ENCODE measurements at places on chromosomes 13 and 19.

- peak; percentile 87 for DNase-seq
Measured at GRCh38 chr13:87671031-87671752, at the start of gene SLITRK5. SLITRK5 (plus strand) TSS chr13:87671371; CDS start chr13:87675389, 4,018 bp downstream.

- DNase-seq = no peak
Measured at GRCh38 chr19:39021063-39021462, 11.3 kb downstream of the FBXO27 start.

DNA sequence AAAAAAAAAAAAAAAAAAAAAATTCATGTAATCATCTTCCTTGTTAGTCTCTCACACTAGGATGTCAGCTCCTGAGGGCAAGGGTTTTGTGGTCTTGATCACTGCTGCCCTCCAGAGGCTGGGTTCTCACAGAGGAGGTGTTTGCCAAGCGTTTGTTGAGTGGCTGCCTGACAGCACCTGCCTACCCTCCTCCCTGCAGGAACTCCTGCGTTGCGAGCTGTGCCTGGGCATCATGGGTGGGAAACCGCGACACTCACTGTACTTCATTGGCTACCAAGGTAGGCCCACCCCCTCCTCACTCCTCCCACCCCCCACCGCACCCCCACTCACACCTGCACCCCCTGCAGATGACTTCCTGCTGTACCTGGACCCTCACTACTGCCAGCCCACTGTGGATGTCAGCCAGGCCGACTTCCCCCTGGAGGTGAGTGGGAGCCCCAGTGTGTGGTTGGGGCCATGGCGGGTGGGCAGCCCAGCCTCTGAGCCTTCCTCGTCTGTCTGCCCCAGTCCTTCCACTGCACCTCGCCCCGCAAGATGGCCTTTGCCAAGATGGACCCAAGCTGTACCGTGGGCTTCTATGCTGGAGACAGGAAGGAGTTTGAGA, 8.1 kb downstream of the ATG4D start:
- DNase-seq = peak; percentile 67

DNA sequence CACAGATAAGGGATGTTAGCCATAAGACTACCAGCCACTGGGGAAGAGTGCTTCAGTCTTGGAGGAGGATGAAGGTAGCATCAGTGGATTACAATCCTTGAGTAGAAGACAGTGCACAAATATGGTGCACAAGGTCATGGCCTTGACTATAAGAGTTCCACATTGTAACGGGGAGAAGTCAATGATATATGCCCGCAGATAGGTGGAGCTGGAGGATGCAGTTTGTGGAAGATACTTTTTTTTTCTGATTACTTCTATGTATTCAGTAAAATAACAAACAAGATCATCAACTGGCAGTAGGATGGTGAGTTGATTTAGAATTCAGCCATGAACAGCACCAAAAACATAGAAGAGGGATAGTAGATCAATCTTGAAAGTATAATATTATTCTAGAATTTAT, 926.8 kb upstream of the MIR17HG start:
- DNase-seq = no peak

DNA sequence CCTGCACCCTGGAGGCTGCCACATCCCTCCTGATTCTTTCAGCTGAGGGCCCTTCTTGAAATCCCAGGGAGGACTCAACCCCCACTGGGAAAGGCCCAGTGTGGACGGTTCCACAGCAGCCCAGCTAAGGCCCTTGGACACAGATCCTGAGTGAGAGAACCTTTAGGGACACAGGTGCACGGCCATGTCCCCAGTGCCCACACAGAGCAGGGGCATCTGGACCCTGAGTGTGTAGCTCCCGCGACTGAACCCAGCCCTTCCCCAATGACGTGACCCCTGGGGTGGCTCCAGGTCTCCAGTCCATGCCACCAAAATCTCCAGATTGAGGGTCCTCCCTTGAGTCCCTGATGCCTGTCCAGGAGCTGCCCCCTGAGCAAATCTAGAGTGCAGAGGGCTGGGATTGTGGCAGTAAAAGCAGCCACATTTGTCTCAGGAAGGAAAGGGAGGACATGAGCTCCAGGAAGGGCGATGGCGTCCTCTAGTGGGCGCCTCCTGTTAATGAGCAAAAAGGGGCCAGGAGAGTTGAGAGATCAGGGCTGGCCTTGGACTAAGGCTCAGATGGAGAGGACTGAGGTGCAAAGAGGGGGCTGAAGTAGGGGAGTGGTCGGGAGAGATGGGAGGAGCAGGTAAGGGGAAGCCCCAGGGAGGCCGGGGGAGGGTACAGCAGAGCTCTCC, 6.9 kb upstream of the CEACAM5 start:
- DNase-seq = peak; percentile 33

GRCh38 chr19:45500918-45501729, 2.9 kb downstream of the PPM1N start:
- DNase-seq = no peak

- no peak for DNase-seq
Measured at GRCh38 chr19:11663181-11663591, 65.9 kb downstream of the ZNF627 start.

DNA sequence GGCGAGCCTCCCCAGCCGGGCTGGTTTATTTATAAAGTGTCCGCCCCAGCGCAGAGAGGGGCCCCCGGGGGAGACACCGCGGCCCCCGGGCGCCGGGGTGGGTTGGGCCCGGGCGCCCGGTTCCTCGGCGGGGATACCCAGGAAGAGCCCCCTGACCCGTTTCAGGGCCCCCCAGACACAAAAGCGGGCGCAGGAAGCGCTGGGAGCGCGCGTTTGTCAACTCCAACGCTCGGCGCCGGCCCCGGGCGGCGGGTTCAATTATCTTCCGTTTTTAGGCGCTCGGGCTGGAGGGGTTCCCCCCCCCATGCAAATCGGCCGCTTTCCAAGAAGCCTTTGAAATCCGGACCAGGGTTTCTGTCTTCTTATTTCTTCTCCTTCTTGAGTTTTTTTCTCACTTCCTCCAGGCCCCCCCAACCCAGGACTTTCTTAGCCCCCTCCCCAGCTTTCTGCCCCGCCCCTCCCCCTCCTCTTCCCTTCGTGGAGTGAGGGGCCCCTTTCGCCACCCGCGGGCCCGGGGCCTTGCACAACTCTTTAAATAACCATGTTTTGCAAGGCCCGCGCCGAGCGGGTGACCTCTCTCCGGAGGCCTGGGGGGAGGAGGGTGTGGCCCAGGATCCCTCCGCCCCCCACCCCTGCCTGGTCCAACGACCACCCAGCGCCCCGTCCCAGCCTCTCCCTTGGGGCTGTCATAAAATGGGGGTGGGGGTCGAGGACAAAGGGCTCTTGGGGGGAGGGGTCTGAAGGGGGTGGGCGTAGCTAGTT, 935 bp downstream of the ARID3A start:
- peak; percentile 81 for DNase-seq

DNA sequence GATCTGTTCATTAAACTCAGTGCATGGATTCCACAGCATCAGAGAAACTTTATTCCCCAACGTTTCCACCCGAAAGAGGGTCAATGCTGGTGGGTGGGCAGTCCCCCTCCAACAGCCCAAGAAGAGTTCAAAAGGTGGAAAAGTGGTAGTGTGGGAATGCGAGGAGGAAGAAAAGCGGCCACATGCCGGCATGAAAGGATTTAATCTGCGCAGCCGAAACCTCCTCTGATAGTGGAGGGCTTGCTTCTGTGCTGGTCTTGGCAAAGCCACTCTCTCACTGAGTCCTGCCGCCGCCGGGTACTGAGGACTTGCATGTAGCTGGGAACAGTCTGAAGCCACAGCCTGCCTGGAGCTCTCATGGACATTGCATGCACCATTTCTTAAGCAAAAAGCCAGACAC, 136.2 kb upstream of the ZNF536 start:
- DNase-seq = no peak

DNA sequence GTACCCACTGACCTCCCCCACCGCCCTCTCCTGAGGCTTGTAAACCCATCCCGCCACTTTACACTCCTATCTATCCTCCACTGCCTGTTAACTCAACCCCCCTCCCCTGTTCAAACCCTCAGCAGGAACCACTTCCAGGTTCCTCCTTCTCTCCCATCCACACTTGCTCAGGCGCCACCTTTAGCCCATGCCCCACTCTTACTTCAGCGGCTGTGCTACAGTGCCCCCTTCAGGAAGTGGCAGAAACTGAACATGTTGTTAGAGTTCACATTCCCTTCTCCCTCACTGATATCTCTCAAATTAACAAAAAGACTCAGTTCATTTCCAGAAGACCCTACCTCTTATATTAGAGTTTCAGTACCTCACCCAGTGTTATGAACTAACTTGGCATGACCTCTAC, 49.4 kb downstream of the ZNF91 start:
- DNase-seq = no peak

GRCh38 chr19:48635966-48636858, 967 bp downstream of the DBP start:
- DNase-seq = peak; percentile 37

DNA sequence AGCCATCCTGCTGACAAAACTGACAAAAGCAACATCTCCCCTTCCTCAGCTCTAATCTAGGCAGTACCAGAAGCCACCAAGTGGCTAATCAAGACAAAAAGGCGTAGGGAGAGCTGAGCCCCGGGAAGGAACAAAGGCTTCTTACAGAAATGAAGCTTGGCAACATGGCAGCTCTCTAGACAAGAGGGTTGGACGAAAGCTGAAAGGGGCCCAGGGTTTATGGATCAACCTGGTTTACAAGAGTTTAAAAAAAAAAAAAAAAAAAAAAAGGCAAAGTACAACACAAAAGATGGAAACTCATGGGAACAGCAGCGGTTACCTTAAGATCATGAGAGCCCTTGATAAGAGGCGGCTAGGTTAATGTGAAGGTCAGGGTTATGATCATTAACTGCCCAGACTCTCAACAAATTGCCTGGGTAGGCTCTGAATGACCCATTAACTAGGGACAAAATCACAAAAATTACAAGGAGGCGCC, 14.0 kb downstream of the ZC3H4 start:
- no peak for DNase-seq

GRCh38 chr19:18886972-18887371, 9.0 kb downstream of the CERS1 start:
- no peak for DNase-seq

- DNase-seq = no peak
Measured at GRCh38 chr19:11180346-11180745, 17.0 kb downstream of the KANK2 start.

- DNase-seq = no peak
Measured at GRCh38 chr13:31175847-31176532, 14.3 kb upstream of the HSPH1 start.

DNA sequence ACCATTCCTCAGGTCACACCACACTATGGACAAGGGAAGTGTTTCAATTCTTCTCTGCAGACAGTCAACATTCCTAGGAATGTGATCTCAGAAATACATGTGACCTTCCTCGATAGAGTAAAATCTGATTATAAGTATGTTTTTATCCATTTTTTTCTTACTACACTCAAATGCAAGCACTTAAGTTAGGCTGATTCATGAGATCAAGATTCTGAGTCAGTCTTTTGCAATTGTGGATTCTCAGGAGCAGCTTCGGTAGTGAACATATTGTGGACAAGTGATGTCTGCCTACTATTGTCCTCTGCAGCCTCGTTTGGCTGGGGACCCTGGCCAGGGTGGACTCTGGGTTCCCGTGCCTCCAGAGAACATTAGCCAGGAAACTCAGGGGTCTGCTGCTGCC, 3.2 kb downstream of the SERPINE3 start:
- DNase-seq = no peak

DNA sequence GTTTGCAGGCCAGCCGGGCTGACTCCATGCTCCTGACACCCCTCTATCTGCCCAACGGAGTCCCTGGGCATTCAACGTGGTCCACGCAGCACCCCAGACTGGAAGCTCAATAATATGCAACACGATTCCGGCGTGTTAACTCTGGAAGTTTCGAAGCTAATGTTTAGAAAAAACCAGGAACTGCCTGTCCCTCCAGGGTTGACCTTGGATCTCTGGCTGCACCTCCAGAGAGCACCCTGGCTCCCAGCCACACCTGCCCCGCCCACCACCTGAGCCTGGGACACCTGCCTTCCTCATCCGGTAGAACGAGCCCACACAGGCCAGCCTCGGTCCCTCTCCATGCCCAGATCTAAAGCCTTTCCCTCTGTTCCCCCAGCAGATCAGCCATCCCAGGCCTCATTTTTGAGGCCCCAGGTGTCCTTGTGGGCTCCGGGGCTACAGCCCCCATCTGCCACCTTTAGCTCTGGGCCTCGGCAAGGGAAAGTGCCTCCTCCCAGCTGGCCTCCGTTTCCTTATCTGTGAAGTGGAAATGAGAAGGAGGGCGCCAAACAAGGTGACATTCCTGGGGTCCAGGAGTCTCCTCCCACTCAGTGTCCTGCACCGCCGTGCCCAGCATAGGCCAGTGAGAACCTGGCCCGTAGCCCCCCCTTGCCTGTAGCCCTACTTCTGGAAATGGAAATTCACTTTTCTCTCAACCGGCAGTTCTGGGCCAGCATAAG, 38.7 kb downstream of the KLF2 start:
- DNase-seq = no peak

DNA sequence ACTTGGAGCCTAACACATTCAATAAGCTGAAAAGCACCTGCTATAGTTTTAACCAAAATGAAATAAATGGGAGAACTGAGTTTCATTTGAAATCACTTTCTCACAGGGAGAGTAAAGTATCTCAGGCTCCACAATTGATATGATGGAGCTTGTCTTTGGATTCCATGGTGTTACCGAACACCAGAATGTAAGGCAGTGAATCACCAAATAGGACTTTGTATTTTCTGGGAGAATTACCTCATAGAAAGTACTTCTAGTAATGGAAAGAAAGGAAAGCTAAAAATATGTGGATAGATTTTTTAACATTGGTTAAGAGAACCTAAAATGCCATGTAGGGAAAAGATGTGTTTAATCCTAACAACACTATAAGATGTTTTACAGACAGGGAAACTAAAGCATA, 123.6 kb downstream of the NALCN start:
- no peak for DNase-seq

GRCh38 chr13:82758044-82758443, 1124.2 kb downstream of the SLITRK1 start:
- DNase-seq = peak; percentile 4

- DNase-seq = no peak
Measured at GRCh38 chr19:6273701-6274601, 5.8 kb downstream of the MLLT1 start.

- no peak for DNase-seq
Measured at GRCh38 chr13:62084728-62085127, 669.1 kb upstream of the PCDH20 start.

GRCh38 chr13:73244467-73244866, 185.7 kb downstream of the KLF5 start:
- no peak for DNase-seq

- DNase-seq = peak; percentile 32
Measured at GRCh38 chr19:2027361-2027760, 11.8 kb upstream of the BTBD2 start.

DNA sequence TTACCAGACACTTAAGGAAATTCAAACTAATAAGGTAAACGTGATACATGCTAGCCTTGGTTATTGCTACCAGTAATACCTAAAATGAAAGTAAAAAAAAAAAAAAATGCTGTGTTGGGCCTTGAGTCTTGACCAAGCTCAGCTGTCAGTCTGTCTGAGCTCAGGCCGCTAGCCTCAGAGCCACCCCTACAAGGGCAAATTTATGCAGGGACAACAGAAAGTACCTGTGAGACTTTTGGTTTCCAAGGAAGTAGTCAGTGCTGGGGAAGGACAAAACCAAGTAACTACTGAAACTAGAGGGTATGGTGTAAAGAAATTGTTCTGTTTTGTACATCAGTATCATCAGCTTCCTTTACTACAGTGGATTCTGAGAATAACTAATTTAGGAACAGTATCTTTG, 134.3 kb upstream of the SLITRK5 start:
- peak; percentile 65 for DNase-seq

GRCh38 chr13:41648314-41648935, 191.1 kb downstream of the RGCC start:
- no peak for DNase-seq

Data from RPMI8226 (cell line).